Activated T-cell treated with anti-CD3 and anti-CD28 coated beads for 48 hours (primary cell): ENCODE measurements at places on chromosomes 1 and 21.

GRCh38 chr1:246860401-246860800 is 71.3 kb downstream of the AHCTF1 start:
- no peak for DNase-seq

- DNase-seq = no peak
Observed at GRCh38 chr1:11800756-11801433, 4.9 kb downstream of the MTHFR start.

GRCh38 chr1:47774986-47775834 is 222.0 kb downstream of the TRABD2B start:
- no peak for DNase-seq

DNA sequence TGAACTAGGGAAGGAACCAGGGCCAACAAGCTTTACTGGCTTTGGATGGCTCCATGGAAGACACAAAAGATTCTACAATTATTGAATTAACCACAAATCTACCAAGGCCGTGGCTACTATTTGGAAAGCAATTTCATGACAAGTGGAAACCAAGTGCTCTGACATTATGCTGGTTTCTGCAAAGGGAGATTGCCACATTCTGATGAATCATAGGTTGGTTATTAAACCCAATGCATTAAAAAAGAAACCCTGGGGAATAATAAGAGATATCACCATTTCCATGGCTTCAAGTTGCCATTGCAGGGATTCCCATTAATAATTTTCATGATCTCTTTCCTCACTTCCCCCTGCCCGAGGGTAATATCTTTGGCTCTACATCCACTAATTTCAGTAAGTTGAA is 359.2 kb upstream of the NCAM2 start:
- no peak for DNase-seq

- no peak for DNase-seq
Observed at GRCh38 chr1:54276617-54277450, 76.9 kb downstream of the MRPL37 start.

GRCh38 chr1:5481889-5482288 is 510.3 kb downstream of the NPHP4 start:
- DNase-seq = peak; percentile 31

DNA sequence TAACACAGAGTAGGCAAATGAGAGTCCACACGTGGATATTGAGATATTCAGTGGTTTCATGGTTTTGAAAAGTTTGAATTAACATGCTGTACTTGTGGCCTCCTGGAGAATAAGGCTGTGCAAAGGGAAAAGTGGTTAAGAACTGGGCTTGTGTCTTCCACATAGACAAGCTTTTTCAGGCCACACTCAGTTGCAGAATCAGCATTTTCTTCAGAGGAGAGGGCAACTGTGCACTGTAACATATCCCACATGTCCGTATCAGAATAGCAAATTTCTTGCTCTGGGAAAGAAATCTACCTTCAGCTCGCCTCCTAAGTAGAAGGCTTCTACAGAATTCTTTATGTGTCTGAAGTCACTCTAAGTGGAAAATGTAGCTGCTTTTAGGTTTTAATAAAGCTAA is 84.9 kb downstream of the ZC3H11B start:
- DNase-seq = no peak
